Osteoblast (primary cell): ENCODE measurements at places on chromosomes 11 and 22. TPM values are rescaled to one million over a fixed set of nuclear protein-coding genes. Genes with fewer than 3 reads are reported as not detected.

Gene KCNE3
- total RNA-seq, result 1.8 and 2.4 TPM in 2 replicates

Gene SLC22A25
- not detected in 2 replicates for total RNA-seq

Gene OR5P2
- total RNA-seq, result not detected in 2 replicates

Gene SNX32
- total RNA-seq, result 1.1 and 1.5 TPM in 2 replicates

Gene PIH1D2
- total RNA-seq, result 2.7 and 2.9 TPM in 2 replicates
